Ammon's horn (tissue), 1 donor: ENCODE measurements at places on chromosomes 2 and 18.
A peak's percentile ranks its signal among the peaks of the same experiment; 100 is the strongest.

- DNase-seq, result peak; percentile 40
These were observed 126.6 kb downstream of the TNS1 start for GRCh38 chr2:217876253-217876570.

GRCh38 chr18:35227254-35227653, 13.6 kb upstream of the ZNF397 start:
- DNase-seq, result no peak

GRCh38 chr2:8458503-8459459, 223.1 kb upstream of the ID2 start:
- no peak for DNase-seq

DNA sequence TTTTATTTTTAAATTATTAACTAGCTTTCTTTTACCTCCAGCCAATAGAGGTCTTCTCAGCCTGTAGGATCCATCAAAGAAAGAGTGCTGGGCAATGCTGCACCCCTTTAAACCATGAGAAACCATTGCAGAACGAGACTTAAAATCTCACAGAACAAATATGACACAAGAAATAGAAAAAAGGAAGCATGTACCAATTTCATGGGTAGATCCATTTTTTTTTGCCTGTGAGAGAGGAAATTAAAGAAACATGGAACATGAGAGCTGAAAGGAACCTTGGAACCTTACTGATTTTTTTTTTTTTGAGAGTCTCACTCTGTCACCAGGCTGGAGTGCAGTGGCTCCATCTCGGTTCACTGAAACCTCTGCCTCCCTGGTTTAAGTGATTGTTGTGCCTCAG, 14.0 kb downstream of the HRH4 start:
- DNase-seq, result no peak

- no peak for DNase-seq
These were observed 404.8 kb upstream of the ACVR2A start for GRCh38 chr2:147439986-147440385.

DNA sequence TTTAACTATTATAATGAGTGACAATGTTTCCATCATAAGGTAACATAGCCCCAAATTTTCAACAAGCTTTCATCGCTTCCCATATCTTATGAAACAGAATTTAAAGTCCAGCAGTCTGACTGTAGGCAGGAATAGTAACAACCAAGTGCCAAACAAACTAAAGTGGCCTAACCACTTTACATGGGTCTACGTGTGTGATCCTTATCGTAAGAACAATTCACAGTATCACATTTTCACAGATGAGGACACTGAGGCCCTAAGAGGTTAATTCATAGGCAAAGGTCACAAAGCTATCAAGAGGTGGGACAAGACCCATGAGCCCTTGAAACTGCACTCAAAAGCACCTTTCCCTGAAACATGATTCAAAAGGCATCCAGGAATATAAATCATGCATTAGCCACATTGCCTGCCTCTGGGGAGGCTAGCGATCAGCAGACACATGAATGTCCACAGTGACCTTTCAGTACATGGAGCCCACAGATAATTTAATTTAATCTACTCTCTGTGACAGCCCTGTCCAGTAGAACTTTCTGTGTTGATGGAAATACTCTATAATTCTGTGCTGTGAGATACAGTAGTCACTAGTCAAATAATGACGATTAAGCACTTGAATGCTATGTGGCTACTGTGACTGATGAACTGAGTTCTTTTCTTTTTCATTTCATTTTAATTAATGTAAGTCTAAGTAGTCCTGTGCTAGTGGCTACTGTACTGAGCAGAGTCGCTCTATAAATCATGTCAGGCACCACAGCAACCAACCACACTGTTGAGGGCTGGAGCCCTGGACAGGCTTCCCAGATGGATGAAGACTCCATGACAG, 30.3 kb downstream of the KIDINS220 start:
- DNase-seq, result no peak

GRCh38 chr18:58769321-58769720, 95.4 kb upstream of the ZNF532 start:
- no peak for DNase-seq
